ENCODE measurements at places on chromosomes 7 and 10.

- no peak for DNase-seq
These were observed 187.1 kb downstream of the KIF20B start for GRCh38 chr10:89888321-89889070.

- no peak for DNase-seq
These were observed 16.4 kb upstream of the PTPRN2 start for GRCh38 chr7:158603773-158604755.

DNA sequence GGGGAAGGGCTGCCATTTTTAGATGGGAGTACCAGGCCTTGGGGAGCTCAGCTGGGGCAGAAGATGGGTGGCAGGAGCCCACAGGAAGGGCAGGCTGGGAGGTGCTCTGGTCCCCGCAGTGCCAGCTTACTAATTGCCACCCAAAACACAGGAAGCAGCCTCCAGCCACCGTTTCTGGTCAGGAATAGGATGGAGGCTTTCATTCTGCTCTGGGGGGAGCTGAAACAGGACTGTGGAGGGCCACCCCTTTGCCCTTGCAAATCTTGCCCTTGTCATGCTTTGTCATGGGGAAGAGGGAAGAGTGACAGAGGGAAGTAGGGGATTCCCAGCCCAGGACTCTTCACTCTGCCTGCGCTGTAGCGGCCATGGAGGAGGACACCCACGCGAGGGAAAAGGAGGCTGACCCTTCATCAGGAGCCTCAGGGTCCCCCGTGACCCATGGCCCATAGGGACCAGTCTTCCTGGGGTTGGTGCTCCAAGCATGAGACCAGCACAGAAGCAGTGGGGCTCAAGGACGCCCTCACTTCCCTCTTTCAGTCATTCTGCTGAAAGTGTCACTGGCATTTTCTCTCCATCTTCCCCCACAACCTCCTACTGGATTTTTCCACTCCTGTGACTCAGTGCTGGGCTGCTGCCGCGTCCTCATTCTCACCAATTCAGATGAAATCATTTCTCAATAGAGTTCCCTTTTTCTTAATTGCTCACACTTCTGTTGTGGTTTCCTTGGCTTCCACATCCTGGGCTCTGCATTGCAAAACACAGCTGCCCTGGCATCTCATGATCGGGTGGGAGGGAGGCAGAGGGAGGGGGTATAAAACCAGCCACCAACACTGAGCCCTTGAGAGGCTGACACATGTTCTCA, 61.9 kb downstream of the MKI67 start:
- DNase-seq, result no peak

GRCh38 chr7:98294798-98295382, 13.4 kb downstream of the BRI3 start:
- DNase-seq, result no peak

GRCh38 chr7:106737202-106737562, 76.2 kb upstream of the CCDC71L start:
- DNase-seq, result no peak

DNA sequence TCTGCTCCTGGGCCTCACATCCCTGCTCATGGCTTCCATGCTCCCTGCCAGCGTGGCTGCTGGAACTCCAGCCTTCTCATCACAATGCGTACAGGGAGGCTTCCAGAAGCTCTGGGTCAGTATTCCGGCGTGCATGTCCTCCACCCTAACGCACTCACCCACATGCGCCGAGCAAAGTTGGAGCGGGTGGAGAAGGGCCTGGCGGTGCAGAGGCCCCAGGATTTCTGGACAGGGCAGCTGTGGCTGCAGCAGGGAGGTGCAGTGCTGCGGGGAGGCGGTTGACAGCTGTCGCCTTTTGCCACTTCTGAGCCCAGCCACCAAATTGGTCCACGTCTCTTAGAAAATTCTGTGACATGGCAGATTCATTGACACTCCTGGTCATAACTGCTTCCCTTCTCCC, 33.6 kb upstream of the FAM20C start:
- no peak for DNase-seq

DNA sequence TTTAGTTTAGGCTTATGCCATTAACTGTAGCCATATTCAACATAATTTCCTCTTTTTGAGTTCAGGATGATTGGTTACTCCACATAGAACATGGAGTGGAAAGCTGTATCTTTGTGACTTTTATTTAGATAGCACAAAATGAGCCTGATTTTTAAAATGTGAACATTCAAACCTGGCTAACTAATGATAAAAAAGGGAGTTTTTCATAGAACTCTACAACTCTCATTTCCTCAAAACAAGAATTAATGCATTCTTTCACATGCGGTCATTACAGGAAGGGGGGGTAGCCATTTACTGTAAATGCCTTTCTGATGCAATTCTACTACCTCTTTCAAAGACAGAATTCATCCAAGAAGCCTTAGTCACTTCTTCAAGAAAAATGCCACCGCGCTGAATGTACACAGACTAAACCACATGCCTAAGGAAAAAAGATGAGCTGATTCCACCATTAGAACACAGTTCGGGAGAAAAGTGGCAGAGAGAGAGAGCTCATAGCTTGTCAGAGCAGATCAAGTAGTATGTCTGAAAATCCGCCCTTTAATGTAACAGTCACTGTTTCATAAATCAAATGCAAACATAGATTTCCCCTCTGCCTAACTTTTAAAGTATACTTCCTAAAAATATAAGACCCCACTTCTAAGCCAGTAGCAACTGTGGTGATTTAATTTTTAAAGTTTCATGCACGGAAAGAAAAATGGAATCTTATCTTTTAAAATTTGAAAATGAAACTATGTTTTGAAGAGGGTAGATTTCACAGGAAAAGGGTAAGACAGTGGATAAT, 226.4 kb upstream of the KLF14 start:
- DNase-seq, result no peak

All from cortex of kidney (tissue), 1 donor.